Activated CD8-positive, alpha-beta memory T cell treated with anti-CD3 and anti-CD28 coated beads for 4 hours (primary cell): ENCODE measurements at places on chromosomes 2 and 18.

DNA sequence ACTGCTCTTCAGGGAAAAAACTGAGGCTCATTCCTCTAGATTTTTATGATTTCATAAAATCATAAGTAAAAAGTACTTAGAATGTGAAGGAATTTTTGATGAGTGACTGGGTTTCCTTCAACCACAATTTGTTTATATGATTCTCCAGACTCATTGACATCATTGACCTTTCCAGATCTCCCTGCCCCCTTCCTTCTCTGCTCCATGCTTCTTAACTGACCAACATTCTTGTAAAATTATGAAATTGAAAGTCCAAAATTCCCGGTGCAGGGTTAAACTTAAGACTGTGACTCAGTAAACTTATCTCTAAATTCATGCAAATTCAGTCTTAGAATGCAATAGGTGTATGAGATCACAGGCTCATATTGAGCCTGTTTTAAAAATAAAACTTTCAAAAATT, 648.9 kb downstream of the TDRD15 start:
- no peak for DNase-seq

DNA sequence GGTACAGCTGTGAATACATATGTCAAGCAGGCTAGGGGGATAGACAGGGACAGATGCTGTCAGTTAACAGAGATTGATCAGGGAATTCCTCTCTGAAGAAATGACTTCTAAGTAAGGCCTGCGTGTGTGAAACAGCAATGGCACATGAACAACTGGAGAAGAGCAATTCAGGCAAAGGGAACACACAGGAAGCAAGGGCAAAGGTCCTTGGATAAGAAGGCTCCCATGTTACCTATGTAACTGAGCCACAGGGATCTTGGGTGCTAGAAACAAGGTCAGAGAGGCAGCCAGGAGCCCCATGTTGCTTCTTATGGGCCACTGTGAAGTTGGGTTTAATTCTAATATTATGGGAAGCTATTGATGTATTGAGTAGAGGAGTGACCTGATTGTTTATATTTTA, 373.7 kb upstream of the ACVR2A start:
- DNase-seq: no peak

GRCh38 chr18:69491576-69491975, 90.9 kb downstream of the DOK6 start:
- no peak for DNase-seq

DNA sequence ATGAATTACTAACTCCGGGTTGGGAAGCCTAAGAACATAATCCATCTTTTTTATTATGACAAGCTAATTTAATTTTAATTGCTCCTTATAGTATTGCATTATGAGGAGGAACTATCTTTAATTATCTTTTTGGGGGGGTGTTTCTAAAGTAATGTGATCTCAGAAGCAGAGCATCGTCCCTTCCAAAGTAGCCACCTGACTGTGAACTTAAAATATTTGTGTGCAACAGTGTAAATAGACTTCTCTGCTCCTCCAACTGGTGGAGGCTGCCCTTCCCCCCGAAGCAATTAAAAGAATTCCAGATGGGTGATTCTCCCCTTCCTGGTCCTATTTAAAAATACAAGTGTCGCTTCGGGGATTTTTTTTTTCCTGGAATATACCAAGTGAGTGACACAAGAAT, 55.7 kb downstream of the TCF7L1 start:
- DNase-seq: no peak

- DNase-seq: no peak
These were observed 200.3 kb downstream of the LOXHD1 start for GRCh38 chr18:46456691-46457090.

DNA sequence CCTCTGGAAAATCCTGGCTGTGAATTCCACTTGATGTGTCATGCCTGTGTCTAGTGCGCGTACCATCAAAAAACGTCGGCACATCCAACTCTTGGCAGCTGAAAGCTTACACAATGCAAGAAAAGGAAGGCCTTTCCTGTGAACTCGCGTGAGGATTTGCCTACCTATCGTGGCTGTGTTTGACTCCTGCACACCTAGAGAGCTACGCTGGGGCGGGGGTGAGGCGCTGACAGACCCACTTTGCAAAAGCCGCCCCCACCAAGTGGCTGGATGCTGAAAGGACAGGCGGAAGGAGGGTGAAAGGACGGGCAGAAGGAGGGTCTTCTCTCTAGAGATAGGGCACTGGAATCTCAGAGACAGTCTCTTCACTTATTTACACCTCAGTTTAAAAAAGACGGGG, 270.1 kb downstream of the EIPR1 start:
- DNase-seq: no peak

- DNase-seq: no peak
These were observed 47.9 kb downstream of the LDLRAD4 start for GRCh38 chr18:13266218-13267100.

- no peak for DNase-seq
These were observed 18.7 kb downstream of the DYSF start for GRCh38 chr2:71472019-71472418.

DNA sequence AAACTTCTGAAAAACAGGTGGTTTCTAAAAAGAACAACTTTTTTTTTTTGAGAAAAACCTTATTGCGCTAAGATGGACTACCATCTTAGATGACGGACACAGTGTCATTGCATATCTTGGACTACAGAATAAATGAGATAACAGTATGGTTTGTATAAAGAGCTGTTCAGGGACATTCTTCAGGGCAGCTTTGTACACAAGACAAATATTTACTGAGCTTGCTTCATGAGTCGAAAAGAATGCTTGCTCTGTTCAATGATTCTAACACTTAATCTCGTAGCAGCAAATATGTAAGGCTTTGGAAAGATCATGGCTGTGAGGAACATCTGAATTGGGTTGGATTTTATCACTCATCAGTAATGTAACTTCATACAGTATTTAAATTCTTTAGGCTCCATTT, 282.5 kb upstream of the CWC22 start:
- DNase-seq: no peak

GRCh38 chr18:63257453-63257852, 62.1 kb downstream of the BCL2 start:
- no peak for DNase-seq

DNA sequence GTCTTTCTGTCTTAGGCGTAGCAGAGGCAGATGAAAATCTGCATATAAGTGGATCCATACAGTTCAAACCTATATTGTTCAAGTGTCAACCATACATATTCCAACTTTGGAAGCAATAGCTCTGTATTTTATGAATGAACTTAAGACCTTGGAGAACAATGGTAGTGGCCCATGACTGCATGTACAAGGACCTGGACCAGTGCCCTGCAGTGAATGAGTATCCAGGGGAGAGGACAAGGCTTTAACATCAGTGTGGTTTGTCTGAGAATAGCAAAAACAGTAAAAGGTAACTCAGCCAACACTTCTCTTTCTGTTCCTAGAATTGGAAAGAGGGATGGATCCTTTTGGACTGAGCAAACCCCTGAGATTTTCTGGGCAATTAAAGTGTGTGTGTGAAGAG, 230.8 kb upstream of the LINC00305 start:
- DNase-seq: no peak

DNA sequence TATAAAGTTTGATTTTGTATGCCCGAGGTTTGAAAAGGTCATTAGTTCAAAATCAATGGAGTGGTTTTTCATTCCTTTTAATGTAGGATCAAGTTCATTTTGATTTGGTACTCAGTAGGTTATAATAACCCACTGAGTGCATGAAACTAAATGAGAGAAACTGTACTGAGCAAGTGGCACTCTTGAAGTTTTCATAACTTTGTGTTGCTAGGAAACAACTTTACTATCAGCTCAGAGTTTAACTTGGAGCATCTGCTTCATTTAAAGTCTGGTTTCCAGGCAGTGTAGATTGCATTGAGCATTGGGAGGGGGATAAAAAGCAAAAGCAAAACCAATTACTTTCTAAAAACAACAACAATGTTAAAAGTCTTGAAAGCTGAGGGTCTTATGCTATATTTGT, 1361.6 kb upstream of the CHAC2 start:
- DNase-seq: no peak

- no peak for DNase-seq
These were observed 21.1 kb upstream of the DYTN start for GRCh38 chr2:206739271-206739670.

DNA sequence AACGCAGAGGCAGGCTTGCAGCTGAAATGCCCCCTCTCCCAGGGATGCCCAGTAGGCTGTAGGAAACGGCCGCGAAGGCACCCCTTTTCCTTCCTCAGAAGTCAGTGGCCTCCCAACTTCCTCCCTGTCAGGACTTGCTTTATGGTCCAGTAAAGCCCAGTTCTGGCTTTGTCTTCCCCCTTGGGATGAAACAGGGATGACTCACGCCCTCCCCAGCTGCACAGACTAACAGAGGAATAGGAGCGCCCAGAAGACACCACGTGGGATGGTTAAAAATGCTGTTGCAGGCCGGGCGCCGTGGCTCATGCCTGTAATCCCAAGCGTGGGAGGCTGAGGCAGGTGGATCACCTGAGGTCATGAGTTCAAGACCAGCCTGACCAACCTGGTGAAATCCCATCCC, 6.9 kb downstream of the CREG2 start:
- no peak for DNase-seq

- no peak for DNase-seq
These were observed 42.8 kb upstream of the SMAD7 start for GRCh38 chr18:48993586-48993985.

GRCh38 chr2:67917332-67918054, 145.3 kb downstream of the C1D start:
- no peak for DNase-seq
